NCI-H1436 (cell line): ENCODE measurements at places on chromosomes 7 and 10.

- DNase-seq, result no peak
Observed at GRCh38 chr10:74033702-74034101, 35.8 kb downstream of the VCL start.

- DNase-seq, result peak; percentile 48
Observed at GRCh38 chr10:71217266-71218045, 5.1 kb downstream of the UNC5B start.

DNA sequence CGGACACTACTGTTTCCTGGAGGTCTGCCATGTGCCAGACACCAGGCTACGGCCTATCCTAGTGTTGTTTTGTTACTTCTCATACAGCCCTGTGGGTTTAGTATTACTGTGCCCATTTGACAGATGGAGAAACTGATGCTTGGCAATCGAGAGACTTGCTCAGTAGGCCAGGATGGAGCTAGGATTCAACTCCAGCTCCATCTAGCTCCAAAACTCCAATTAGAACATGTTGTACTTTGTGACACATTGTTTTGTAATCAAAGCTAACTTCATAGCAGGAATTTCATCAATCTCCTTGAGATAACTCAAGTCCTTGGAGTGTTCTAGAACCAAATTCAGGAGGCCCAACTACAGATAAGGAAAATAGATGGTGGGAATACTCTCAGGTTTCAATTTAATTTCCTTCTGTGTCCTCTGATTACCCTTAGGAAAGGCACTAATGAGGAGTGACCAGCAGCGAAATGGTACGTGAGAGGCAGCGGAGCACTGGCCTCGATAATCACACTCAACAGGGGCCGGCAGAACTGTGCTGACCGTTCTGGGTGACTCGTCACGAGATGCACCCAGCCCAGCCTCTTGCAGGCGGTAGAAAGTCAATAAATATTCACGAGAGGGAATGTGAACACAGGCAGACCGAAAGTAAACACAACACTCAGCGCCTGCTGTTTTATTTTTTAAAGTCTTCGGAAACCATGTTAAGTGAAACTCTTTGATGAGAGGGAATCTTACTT is 269.6 kb upstream of the NEBL start:
- DNase-seq, result no peak

DNA sequence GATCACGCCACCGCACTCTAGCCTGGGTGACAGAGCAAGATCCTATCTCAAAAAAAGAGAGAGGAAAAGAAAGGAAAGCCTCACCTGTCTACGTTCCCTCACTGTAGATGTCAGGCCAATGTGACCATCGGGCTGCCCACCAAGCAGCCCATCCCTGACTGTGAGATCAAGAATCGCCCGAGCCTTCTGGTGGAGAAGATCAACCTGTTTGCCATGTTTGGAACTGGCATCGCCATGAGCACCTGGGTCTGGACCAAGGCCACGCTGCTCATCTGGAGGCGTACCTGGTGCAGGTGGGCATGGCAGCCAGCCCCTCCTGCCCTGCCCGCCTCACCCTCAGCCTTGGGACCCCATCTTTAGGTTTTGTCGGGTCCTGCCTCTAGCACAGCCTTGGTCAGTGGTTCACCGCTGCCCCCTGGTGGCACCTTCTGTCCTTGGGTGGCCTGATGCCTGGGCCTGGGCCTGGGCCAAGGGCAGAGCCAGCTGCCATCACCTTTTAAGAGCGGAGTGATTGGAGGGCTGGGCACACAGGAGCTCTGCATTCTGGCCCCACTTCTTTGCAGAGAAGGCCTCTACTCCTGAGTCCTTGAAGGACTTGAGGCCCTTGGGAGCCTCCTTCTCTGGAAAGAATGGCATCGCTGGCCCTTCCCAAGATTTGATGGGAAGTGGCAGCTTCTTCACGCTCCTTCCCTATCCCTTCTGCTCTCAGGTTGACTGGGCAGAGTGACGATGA is 14.4 kb upstream of the AHCYL2 start:
- peak; percentile 20 for DNase-seq

- DNase-seq, result no peak
Observed at GRCh38 chr7:93516834-93517233, 57.7 kb downstream of the CALCR start.

GRCh38 chr7:69411466-69411865 is 186.8 kb upstream of the AUTS2 start:
- DNase-seq, result no peak

- DNase-seq, result no peak
Observed at GRCh38 chr7:36192053-36192824, 39.2 kb downstream of the EEPD1 start.

DNA sequence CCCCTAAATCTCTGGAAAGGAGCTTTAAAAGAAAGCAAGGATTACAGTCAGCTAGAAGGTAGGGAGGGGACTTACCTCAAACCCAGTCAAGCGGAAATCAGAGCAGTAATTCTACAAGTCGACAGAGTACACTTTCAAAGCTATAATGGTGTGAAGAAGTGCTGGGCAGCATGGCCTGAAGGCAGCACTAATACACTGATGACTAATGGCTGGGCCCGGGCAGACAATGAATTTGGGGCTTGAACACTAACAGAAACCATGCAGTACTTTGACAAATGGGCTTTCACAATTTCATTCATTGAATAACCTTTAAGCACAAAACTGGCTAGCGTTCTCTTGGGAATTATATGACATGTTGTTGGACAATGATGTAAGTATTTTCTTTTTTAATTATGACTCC is 4.7 kb downstream of the GLI3 start:
- no peak for DNase-seq

- no peak for DNase-seq
Observed at GRCh38 chr10:87761892-87762291, 56.1 kb downstream of the ATAD1 start.

DNA sequence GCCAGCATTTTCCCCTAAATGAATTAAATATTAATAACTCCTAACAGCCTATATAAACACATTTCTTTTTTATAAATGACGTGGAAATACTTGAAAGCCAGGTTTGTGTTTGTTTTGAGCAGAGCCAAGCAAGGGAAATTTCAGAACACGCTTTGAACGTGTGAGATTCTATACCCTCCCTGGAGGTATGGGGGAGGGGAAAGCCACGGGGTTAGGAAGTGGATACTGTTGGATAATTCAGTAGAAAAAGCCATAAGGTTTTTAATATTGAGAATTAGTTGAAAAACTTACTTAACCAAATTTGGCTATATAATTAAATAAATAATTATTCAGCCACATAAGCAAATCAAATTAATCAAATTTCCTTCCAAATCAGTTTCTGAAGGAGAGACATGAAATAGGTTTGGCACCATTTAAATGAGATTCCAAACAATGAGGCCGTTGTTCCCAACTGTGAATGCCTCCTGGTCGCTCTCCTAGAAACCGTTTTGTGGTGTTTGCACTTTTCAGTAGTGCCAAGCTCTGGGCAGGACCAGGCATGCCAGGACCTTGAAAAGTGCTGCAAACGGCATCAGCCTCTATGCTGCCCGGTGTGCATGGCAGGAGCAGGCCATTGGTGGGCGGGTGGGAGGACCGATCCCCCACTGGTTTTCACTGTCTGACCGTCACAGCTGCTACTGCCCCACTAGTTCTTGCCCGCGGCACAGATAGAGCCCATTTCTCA is 88.1 kb downstream of the SEPTIN14 start:
- peak; percentile 52 for DNase-seq

- no peak for DNase-seq
Observed at GRCh38 chr7:128937647-128938543, at the start of gene IRF5. IRF5 (plus strand) TSS chr7:128937927; CDS start chr7:128942082, 4,155 bp downstream.

DNA sequence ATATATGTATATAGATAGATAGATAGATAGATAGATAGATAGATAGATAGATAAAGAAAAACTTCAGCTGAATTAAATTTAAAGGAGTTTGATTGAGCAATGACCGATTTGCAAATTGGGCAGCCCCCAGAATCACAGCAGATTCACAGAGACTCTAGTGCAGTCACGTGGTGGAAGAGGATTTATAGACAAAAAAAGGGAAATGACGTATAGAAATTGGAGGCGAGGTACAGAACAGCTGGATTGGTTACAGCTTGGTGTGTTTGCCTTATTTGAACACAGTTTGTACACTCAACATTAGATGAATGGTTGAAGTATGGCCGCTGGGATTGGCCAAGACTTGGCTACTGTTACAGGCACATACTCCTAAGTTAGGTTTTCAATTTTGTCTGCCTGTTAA is 8.2 kb upstream of the PODXL start:
- no peak for DNase-seq

- no peak for DNase-seq
Observed at GRCh38 chr7:157927313-157927925, 590.6 kb downstream of the DNAJB6 start.

DNA sequence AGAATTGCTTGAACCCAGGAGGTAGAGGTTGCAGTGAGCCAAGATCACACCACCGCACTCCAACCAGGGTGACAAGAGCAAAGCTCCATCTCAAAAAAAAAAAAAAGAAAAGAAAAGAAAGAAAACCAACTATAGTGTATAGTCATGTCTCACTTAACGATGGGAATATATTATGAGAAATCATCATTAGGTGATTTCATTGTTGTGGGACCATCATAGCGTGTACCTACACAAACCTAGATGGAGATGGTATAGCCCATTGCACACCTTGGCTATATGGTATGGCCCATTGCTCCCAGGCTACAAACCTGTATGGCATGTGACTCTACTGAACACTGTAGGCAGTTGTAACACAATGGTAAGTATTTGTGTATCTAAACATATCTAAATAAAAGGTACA is 8.5 kb upstream of the GALNT11 start:
- no peak for DNase-seq

- DNase-seq, result no peak
Observed at GRCh38 chr10:44801383-44802327, 109.5 kb upstream of the TMEM72 start.

- no peak for DNase-seq
Observed at GRCh38 chr7:51054231-51054630, 262.4 kb downstream of the COBL start.

DNA sequence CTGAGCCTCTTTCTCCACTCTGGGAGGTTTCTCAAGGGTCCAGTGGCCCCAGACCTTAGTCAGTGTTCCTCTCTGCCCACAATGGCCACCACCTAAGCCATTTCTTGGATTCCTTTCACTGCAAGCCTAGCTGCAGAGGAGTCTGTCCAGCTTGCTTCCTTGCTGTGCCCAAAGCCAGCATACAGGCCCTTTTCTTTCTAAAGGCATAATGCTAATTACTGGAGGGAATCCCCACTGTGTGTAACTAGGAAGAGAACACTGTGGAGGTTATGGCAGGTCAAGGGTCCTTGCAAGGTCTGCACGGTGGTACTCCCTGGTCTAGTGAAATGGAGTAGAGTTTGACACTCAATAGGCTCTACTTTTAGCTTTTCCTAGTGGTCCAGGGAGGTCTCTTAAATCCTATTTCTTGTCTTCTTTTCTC is 70.4 kb upstream of the CC2D2B start:
- no peak for DNase-seq

DNA sequence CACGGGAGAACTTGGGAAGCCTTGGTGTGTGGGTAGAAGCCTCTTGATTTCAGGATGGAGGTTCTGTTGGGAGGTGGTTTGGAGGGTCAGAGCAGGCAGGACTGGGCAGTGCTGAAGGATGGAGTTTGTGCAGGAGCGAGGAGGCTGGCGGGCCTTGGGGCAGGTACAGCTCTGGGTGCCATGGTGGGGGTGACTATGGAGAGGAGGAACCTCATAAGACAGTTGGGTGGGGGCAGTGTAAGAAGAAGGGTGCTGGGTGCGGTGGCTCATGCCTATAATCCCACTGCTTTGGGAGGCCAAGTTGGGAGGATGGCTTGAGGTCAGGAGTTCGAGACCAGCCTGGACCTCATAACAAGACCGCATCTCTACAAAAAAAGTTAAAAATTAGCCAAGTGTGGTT is 54.7 kb upstream of the GTF2IRD1 start:
- no peak for DNase-seq

GRCh38 chr10:100775386-100775785 is 30.0 kb downstream of the PAX2 start:
- DNase-seq, result no peak

DNA sequence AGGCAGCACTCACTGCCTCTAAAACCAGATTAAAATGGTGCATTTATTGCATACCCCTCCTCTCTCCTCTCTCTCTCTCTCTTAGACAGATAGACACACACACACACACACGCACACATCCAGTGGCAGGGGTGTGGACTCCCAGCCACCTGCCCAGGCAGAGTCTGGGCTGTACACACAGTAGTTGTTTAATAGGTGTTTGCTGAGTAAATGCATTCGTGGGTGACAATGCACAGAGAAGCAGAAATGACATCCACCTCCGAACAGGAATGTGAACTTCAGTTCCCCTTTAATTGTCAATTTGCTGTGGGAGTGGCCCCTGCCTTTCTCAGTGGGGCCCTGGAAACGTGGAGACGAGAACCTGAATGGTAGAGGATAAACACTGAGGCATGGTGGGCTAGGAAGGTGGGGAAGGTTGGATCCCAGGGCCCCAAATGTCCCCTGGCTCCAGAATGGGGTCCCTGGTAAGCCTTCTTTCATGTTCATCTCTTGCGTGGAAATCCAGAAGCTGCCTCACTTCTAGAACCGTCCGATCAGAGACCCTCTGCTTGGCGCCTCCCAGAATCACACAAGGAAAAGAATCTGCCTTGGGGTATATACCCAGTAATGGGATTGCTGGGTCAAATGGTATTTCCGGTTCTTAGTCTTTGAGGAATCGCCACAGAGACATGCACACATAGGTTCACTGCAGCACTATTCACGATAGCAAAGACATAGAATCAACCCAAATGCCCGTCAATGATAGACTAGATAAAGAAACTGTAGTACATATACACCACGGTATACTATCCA is 58.5 kb upstream of the ECHDC3 start:
- no peak for DNase-seq

DNA sequence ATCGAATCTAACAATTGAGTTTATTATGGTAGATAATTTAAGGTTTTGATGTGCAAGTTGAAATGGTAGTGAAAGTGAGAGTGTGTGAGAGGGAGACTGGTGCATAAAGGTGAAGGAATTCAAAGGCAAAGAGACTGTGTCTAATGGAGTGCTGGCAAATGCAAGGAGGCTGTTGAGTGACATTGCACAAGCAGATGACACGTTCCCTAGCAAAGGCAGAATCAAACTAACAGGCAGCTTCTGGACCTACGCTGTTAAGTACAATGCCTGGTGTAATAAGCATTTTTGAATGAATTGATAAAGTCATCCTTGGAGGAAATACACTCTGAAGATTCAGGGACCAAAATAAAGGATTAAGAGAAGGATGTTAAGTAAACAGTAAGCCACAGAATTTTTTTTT is 11.7 kb upstream of the GPR141 start:
- no peak for DNase-seq

- DNase-seq, result no peak
Observed at GRCh38 chr7:141356161-141356560, 195.0 kb upstream of the AGK start.

DNA sequence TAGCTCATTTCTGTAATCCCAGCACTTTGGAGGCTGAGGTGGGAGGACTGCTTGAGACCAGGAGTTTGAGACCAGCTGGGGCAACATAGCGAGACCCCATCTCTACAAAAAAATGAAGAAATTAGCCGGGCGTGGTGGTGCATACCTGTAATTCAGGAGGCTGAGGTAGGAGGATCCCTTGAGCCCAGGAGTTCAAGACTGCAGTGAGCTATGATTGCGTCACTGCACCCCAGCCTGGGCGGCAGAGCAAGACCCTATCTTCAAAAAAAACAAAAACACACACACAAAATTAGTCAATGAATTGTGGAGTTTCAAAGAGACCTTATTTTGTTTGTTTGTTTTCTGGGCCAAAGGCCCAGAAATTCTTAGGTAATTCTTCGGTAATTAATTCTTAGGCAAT is 110.0 kb downstream of the CUX1 start:
- no peak for DNase-seq
